ENCODE measurements at places on chromosomes 12 and 14.

DNA sequence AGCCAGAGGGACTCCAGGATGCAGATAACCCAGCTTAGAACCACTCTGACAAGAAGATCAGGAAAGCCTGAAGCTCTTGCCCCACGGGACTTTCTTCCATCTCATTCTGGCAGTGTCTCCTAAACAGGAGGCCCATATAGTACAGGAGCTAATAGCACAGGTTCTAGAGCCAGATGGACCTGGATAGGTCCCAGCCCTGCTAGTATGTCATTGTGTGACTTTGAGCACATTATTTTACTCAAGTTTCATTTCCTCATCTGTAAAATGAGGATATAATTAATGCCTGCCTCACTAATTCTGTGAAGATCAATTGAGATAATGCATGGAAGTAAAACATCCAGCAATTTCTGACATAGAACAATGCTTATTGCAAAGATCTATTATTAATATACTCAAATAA lies 66.5 kb upstream of the GZMB start:
- H3K4me3 ChIP-seq = no peak overlapping the region
- H3K27ac ChIP-seq = no peak overlapping the region
- no peaks in the 10 kb centered on the region for H3K36me3 ChIP-seq
- no peak for DNase-seq

DNA sequence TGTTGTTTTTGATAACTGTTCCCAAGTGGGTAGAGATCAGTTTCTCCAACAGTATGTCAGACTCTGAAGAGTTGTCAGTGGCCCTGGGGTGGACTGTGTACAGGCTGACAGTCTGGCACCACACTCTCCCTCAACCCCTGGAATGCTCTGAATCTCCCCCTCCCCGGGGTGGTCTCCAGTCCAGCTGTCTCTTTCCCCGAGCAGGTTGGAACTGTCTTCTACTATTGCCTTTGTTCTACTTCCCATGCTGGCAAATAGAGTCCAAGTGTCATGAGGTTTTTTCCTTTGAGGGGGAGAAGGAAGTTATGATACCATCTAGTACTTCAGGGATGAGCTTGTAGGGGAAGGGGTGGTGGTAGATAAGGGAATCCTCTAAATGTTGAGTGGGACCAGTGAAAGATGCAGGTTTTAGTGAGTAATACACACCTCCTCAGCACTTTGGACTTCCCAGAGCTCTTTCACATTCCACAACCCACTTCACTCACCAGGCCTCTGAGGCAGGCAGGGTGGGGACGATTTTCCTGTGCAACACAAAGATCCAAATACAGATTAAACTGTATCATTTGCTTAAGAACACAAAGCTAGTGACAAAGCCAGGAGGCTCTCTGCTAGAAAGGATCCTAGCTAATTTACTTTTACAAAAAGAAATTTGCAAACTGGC lies 170.7 kb upstream of the GZMB start:
- no peak for DNase-seq
- no peak overlapping the region for H3K27ac ChIP-seq
- peaks cover 11% of the 10 kb centered on the region for H3K27me3 ChIP-seq
- H3K4me1 ChIP-seq = no peaks in the 10 kb centered on the region
- no peak overlapping the region for H3K4me3 ChIP-seq

- H3K27ac ChIP-seq = no peak overlapping the region
- no peak for DNase-seq
- H3K4me3 ChIP-seq = no peak overlapping the region
- no peaks in the 10 kb centered on the region for H3K4me1 ChIP-seq
- no peaks in the 10 kb centered on the region for H3K36me3 ChIP-seq
- peaks cover 4% of the 10 kb centered on the region for H3K27me3 ChIP-seq
Observed at GRCh38 chr12:80142640-80143039, 43.3 kb downstream of the OTOGL start.

DNA sequence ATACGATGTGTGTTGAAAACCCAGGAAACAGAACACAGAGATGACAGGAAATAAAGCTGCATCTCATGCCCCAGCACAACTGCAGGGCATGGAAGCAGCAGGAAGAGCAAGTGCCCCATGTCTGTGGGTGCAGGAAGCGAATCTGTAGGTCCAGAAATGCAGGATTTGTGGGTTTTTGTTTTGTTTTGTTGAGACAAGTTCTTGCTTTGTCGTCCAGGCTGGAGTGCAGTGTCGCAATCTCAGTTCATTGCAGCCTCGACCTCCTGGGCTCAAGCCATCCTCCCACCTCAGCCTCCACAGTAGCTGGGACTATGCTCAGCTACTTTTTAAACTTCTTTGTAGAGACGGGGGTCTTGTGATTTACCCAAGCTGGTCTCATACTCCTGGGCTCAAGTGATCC lies 6.2 kb upstream of the RPS6KL1 start:
- no peaks in the 10 kb centered on the region for H3K36me3 ChIP-seq
- peaks cover 9% of the 10 kb centered on the region for H3K4me1 ChIP-seq
- no peak overlapping the region for H3K4me3 ChIP-seq
- H3K27ac ChIP-seq = no peak overlapping the region

- H3K27me3 ChIP-seq = no peaks in the 10 kb centered on the region
- H3K4me1 ChIP-seq = peaks cover 15% of the 10 kb centered on the region
- H3K4me3 ChIP-seq = no peak overlapping the region
- H3K36me3 ChIP-seq = no peaks in the 10 kb centered on the region
- DNase-seq = no peak
- no peak overlapping the region for H3K27ac ChIP-seq
Observed at GRCh38 chr14:103517721-103518421, 4.8 kb downstream of the CKB start.

DNA sequence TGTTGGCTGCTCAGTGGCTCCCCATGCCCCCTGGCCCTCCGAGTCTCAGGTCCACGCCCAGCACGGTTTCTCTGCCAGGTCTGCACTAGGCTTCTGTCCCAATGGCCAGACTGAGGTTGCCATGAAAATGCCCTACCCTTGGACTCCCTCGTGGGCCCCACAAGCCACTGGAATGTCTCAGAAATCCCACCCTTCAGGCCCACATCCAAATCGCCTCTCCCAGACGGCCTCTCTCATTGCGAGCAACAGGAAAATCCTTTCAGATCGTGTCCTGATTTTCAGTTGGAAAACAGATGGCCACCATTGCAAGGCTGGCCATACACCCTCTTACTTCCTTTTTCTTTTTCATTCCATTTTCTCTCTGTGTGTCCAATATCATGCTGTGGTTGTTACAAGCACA lies 77.3 kb downstream of the IRF2BPL start:
- H3K4me1 ChIP-seq = peaks cover 46% of the 10 kb centered on the region
- no peaks in the 10 kb centered on the region for H3K36me3 ChIP-seq
- H3K27ac ChIP-seq = no peak overlapping the region
- H3K4me3 ChIP-seq = no peak overlapping the region
- DNase-seq = no peak

All from naive thymus-derived CD8-positive, alpha-beta T cell (primary cell).